Natural killer cell treated with Interleukin-12 subunit alpha and Interleukin-12 subunit beta and Interleukin-15 and Interleukin-18, amount 100 ng/mL, for 72 hours (primary cell): ENCODE measurements at places on chromosomes 1 and 21. TPM values are rescaled to one million over a fixed set of nuclear protein-coding genes. Genes with fewer than 3 reads are reported as not detected.
A peak's percentile ranks its signal among the peaks of the same experiment; 100 is the strongest.

GRCh38 chr1:231808116-231808515 lies 181.5 kb downstream of the DISC1 start:
- H3K36me3 ChIP-seq = no peaks in the 10 kb centered on the region
- H3K4me3 ChIP-seq = no peak overlapping the region
- no peak for DNase-seq
- H3K4me1 ChIP-seq = no peaks in the 10 kb centered on the region
- H3K27me3 ChIP-seq = no peaks in the 10 kb centered on the region

DNA sequence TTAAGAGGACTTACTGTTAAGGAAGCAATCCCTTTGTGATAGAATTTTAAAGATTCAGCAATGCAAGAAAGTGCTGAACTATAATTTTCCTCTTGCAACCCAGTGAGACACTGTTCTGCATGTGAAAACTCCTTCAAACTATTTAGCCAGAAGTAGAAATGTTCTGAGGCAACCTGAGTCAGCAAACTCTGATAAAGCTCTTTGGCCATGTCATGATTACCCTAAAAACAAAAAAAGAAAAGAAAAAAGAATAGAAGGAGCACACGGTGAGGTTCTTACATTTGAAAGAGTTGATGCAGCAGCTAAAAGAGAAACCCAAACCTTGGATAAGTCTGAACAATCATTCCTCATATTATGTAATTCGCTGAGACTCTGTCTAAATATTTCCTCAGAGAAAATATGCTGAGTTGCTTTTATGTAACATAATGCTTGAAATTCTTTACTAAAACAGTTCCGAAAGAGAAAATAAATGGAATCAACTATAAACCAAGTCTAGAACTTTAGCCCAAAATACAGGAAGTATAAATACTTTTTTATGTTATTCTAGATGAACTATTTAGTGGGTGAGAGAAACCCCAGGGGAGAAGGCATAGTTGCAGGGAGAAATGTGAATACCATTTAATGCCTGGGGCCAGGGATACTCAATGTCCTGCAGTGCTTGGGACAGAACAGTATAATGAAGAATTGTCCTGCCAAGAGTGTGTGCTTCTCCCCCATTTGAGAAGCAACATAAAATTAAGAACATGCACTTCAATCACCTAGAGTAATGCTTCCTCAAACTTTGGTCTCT lies 60.0 kb downstream of the INTS7 start:
- peaks cover 22% of the 10 kb centered on the region for H3K36me3 ChIP-seq
- no peak overlapping the region for H3K27ac ChIP-seq
- no peaks in the 10 kb centered on the region for H3K27me3 ChIP-seq
- no peak overlapping the region for H3K4me3 ChIP-seq

DNA sequence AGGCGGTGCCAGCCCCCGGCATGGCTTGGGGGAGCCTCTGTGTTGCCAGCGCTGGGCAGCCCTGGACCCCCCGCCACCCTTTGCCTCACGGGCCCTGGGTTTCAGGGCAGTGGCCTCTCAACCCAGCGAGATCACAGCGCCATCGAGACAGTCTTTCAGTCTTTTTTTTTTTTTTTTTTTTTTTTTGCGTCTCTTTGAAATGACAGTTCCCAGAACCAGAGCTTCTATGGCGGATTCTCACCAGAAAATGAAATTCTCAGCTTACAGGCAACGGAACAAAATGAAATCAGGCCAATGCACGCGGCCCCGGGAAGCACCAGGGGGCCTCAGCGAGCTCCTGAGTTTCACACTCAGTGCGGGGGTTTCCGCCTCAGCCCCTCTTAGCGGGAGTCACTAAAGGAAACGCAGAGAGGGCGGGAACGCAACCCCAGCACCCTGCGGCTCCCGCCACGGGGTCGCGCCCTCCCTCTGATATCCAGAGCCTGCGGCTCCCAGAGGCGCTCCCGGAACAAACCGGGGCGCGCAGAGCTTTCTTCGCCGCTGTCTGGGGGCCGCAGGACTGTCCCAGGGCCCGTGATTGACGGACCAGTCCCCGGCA lies 8.0 kb upstream of the COL6A1 start:
- DNase-seq = peak; percentile 81
- peak overlapping the region; percentile 88 for H3K4me3 ChIP-seq
- peaks cover 16% of the 10 kb centered on the region for H3K27me3 ChIP-seq
- H3K4me1 ChIP-seq = peaks cover 16% of the 10 kb centered on the region
- peak overlapping the region; percentile 53 for H3K27ac ChIP-seq
- H3K36me3 ChIP-seq = no peaks in the 10 kb centered on the region

DNA sequence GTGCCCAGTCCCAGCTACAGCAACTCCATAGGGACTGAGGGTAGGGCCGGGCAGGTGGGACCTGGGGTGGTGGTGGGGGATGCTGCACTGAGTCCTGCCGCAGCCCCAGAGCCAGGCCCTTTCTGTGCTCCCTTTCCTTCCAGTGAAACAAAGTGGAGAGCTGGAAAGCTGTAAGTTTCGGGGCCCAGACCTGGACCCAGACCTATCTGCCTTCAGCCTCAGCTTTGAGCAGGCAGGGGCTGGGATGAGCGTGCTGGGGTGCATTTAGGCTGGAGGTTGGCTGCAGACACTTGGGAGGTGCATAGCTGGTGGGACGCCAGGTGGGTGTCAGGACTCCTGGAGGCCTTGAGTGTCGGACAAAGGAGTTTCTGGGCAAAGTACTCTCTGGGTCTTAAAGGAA lies 92.7 kb upstream of the C1orf174 start:
- H3K27me3 ChIP-seq = peaks cover 15% of the 10 kb centered on the region
- peak overlapping the region; percentile 33 for H3K27ac ChIP-seq
- no peak for DNase-seq
- H3K4me3 ChIP-seq = no peak overlapping the region
- peaks cover 5% of the 10 kb centered on the region for H3K4me1 ChIP-seq

The DFFA gene
- 40.0 TPM for total RNA-seq

- peaks cover 10% of the 10 kb centered on the region for H3K27me3 ChIP-seq
- H3K4me1 ChIP-seq = no peaks in the 10 kb centered on the region
- H3K27ac ChIP-seq = no peak overlapping the region
- no peak overlapping the region for H3K4me3 ChIP-seq
Observed at GRCh38 chr1:161266836-161267235, 8.3 kb downstream of the PCP4L1 start.

DNA sequence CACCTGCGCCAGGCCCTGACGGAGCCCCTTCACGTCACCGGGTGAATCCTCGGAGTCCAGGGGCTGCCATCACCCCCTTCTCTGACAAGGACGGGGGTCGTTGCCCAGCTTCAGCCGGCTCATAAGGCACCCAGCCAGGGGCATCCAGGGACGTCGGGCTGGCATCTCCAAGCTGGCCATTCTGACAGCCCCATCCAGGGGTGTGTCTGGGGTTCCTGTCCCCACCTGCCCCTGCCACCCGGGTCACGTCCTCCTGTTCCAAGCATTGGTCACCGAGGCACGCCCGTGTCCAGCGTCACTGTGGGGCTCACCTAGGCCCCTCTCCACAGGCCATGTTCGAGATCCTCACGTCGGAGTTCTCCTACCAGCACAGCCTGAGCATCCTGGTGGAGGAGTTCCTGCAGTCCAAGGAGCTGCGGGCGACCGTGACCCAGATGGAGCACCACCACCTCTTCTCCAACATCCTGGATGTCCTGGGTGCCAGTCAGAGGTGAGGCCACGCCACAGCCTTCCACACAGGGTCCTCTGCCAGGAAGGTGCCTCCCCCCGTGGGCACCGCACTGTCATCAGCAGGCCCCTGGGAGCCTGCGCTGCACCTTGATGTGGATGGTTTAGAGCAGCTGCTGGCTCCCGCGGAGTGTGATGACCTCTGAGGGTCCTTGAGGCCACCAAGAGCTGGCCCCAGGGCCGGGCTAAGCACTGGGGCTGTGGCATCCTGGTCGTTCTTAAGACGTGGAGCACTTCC lies 14.8 kb downstream of the ARHGEF16 start:
- no peak for DNase-seq
- no peak overlapping the region for H3K27ac ChIP-seq
- no peak overlapping the region for H3K4me3 ChIP-seq
- H3K36me3 ChIP-seq = no peaks in the 10 kb centered on the region

- H3K4me1 ChIP-seq = peaks cover 5% of the 10 kb centered on the region
- no peak overlapping the region for H3K27ac ChIP-seq
- no peak for DNase-seq
- H3K4me3 ChIP-seq = no peak overlapping the region
- H3K27me3 ChIP-seq = peaks cover 8% of the 10 kb centered on the region
Observed at GRCh38 chr1:30706528-30706927, 16.9 kb downstream of the MATN1 start.

The KCNE1 gene
- total RNA-seq = 1.2 TPM
